ENCODE measurements at places on chromosomes 7 and 10.

DNA sequence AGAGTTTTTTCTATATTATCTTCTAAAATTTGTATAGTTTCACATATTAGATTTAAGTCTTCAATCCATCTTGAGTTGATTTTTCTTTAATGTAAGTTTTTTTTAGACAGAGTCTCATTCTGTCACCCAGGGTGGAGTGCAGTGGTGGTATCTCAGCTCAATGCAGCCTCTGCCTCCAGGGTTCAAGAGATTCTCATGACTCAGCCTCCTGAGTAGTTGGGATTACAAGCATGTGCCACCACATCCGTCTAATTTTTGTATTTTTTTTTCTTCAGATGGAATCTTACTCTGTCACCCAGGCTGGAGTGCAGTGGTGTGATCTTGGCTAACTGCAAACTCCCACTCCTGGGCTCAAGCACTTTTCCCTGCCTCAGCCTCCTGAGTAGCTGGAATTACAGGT, 143.4 kb upstream of the ZNF92 start:
- DNase-seq: no peak

DNA sequence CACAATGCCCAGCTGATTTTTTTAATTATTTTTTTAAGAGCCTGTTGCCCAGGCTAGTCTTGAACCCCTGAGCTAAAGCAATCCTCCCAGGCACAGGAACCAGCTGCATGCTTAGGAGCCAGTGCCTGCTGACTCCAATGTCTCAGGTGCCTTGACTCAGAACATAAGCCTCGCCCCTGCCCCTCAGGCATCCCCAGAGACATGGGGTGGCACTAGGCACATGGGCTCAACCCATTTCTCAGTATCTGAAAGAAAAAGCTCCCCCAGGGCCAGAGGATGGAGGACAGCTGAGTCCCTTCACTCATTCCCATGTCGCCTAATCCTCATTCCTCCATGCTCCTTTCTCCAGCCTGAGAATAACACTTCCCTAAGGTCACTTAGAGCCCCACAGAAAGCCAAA, 39.1 kb downstream of the KCNH2 start:
- no peak for DNase-seq

GRCh38 chr10:37403776-37404175, 278.4 kb downstream of the ANKRD30A start:
- no peak for DNase-seq

DNA sequence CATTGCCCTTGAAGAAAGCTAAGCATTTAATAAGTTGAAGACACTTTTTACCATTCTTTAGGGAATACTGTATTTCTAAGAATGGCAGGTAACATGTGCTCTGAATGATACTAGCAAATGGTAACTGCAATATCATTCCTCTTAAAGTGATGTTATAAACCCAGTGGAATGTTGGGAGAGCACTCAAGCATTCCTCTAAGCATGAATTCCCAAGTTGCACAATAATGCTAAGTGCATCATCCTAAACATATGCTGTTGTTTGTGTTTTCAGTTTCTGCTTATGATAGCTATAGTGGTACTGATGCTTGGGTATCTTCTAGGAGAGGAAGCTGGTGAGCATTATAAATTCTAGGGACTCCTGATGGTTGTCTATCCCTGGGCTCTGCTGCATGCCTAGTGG, 673.9 kb downstream of the PHTF2 start:
- DNase-seq: no peak

DNA sequence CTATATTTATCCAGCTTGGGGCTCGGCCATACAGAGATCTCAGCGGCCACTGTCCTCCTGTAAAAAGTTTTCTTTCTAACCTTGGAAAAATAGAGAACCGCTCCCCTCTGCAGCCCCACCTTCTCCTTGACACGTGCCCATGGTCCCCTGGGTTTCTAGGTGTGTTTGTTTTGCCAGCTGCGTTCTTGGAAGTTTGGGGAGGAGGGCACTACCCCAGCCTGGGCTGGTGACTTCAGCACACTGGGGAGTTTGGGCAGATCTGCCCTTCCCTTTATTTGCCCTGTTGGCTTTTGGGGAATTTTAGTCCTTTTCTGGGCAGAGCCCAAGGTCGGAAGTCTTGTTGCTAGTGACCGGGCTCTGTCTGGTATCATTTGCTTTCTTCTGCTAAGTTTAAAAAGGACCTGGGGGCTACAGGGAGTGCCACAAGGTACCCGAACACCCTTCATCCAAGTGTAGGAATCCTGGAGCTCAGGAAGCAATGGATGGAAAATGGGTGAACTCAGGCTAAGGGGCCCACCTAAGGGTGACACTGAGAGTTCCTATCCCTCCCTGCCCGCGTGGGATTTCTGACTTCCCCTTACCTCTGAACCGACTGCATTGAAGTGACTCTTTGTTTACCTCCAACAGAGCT, 1.7 kb downstream of the ADAMTS14 start:
- no peak for DNase-seq

DNA sequence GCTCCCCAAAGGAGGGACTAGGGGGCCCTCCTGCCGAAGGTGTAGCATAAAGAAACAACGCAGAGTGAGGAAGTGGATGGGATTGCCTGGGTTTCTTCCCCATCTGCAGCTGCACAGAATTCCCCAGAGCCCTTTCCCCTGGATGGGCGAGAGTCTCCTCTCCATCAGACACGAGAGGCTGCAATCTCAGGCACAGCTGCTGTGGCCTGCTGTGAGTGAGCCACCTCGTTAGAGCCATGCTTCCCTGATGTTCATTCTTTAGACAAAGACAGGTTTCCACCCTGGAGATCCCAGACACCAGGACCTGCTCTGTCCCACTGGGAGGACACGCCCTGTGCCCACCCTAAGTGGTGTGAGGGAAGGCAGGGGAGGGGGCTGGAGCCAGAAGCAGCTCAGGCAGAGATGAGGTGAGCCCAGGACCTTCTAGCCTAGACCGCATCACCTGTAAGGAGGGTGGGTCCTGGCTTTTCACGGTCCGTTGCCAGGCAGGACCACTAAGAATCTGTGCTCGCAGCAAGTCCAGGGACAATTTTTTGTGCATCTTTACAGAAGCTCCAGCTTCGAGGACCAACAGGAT, 268.6 kb upstream of the TCERG1L start:
- DNase-seq: no peak

DNA sequence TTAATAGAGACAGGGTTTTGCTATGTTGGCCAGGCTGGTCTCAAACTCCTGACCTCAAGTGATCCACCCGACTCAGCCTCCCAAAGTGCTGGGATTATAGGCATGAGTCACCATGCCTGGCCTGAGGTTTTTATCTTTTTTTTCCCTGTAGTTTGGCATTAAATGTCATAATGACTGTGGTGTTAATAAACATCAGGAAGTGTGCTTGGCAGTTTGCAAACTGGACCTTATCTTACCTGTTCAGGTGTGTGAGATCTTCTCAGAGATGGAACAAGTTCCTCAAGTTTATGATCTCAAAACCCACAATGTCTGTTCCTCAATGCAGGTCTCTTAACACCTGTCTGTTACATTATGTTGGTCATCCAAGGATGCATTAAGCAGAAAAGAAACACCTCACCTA, 80.0 kb downstream of the ARID5B start:
- no peak for DNase-seq

DNA sequence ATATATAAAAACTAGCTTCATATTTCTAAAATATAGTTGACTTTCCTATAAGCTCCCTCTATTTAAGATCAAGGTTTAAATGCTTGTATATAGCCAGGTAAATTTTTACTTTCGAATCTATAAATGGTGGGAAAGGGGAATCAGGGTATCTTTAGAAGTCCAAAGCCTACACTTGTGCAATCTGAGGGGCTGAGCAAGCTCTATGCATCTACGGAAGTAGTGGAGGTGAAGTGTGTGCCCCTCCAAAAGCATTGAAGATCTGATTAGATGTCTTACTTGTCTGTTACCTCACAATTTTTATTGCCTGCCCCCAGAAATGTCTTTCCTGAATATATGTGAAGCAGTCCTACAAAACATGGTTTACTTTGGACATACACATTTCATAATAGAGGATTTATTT, 1.6 kb downstream of the AKAP9 start:
- DNase-seq: no peak

DNA sequence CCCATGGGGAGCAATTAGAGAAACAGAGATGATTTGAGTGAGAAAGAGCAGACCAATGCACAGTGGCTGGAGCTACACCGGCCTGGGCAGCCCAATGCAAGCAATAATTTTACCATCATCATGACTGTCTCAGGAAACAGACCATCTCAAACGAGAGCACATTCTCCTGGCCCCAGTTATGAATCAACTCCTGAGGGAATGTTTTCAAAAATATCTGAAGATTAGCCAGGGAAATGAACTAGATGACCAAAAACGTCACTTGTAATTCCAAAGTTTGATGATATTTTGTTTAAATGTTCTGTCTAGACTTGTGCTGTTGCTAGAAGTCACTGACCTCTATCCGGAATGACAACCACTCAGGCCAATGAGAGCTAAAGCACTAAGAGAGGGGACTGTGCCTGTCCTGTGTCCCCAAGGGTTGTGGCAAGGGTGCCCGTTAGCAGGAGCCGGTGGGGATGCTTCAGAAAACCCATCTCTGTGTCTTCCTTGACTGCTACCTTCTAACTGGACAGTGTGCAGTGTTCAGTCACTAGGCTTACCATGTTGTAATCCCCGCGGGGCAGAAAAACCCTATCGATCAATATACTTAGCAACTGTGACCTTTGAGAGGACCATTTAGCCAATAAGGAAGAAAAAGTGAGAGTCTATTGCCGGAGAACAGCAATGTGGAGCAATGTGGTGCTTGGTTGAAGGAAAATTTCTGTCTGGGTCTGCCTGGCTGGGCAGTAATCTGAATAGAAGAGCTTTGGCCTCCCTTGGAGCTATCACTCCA, 202.4 kb downstream of the ADAM12 start:
- no peak for DNase-seq

DNA sequence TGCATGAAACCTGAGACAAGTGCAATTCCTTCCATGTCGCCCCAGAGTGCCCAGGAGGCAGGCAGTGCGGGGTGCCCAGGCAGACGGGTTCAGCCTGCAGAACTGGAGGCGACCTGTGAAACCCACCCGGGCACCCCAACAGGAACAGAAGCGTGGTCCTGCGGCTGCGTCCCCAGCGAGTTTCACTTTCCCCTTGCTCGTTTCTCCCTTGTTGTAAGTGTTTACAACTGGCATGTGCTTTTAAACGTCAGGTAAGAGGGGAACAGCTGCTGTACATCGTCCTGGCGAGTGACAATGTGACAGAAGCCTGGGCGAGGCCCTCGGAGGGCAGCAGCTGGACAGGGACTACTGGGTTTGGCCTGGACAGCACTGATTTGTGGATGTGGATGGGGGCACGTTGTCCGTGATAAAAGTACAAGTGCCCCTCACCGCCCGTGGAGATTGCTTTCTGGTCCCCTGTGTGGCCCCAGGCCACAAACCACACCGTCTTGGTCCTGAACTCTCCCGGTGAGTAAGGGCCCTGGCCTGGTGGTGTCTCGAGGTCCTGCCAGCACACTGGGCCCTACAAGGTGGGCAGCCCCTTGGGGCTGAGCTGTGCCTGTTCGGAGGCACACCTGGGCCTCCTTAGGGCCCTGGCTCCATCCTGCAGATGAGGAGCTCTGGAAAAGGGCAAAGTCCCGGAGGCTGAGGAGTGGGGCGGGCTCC, 4.0 kb downstream of the VENTX start:
- DNase-seq: no peak

- DNase-seq: no peak
These were observed 725.5 kb downstream of the DNAJB9 start for GRCh38 chr7:109295158-109295557.

DNA sequence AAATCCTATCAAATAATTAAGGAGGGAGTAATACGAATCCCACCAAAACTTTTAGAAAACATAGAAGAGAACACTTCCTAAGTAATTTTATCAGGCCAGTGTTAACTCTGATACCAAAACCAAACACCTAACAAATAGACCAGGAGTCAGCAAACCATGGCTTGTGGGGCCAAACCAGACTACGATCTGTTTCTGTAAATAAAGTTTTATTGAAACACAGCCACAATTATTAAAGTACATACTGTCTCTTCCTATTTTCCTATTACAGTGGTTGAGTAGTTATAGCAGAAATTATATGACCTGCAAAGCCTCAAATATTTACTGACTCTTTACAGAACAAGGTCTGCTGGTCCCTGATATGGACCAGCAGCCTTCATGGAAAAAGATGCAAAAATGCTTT, 73.1 kb upstream of the ELN start:
- DNase-seq: no peak

DNA sequence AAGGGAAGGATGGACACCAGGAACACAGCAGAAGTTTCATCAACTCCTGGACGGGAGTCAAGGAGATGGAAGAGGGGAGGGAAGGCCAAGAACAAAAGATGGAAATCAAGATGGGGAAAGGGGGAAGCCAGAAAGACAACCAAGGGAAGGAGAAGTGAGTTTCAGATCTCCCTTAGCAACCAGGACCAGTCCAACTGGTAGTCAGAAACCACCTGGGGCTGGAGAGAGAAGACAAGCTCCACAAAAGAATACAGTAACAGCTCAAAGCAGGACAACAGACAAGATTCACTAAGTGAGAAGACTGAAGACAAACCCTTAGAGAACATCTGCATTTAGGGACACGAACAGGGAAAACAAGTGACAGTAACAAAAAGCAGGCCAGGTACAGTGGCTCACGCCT, 30.6 kb downstream of the CDCA7L start:
- no peak for DNase-seq

- DNase-seq: no peak
These were observed 7.4 kb downstream of the ZNF746 start for GRCh38 chr7:149490083-149490760.

- DNase-seq: no peak
These were observed 194.3 kb downstream of the ELFN1 start for GRCh38 chr7:1864161-1864940.

- DNase-seq: no peak
These were observed at the start of gene VIPR2 for GRCh38 chr7:159144758-159145489. Gene VIPR2 (minus strand): TSS chr7:159144867. CDS start chr7:159144771, 96 bp downstream.

DNA sequence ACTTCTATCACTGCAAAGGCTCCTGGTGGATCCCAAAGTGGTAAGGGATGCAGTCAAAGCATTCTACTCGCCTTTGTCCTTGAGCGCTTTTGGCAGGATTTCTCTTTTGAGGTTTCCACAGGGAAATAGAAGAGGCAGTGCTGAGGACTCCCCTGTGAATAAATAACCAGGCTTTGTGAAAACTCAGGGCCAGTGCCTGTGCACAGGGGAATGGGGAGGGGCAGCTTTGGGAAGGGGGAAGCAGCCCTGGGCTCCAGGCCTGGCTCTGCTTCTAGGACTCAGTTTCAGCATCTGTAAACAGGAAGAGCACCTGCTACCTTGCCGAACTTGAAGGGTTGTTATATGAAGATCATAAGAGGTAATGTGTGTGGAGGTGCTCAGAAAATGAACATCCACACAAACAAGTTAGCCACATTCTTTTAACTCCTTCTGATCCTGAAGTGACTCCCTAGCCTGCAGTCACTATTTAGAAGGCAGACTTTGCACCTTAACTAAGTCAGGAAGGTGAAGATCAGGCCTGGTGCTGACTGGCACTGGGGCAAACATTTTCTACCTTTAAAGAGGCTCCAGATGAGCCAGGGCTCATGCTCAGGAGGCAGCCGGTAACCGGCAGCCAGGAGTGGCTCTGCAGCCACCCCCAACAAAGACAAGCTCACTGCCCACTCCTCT, 22.5 kb upstream of the MMP21 start:
- DNase-seq: no peak

- DNase-seq: no peak
These were observed 80.8 kb downstream of the ZNF92 start for GRCh38 chr7:65454469-65454868.
